ENCODE measurements at places on chromosomes 3 and 15. TPM values are rescaled to one million over a fixed set of nuclear protein-coding genes. Genes with fewer than 3 reads are reported as not detected.

ADAMTSL3 gene
- 2.0 TPM for total RNA-seq

EOMES gene
- total RNA-seq = not detected

ZIC1 gene
- not detected for total RNA-seq

LMAN1L gene
- 0.42 TPM for total RNA-seq

GOLGA6D gene
- total RNA-seq = not detected

CCDC54 gene
- total RNA-seq = not detected

POC1A gene
- total RNA-seq = 1.3 TPM

SHF gene
- 5.4 TPM for total RNA-seq

C3orf38 gene
- total RNA-seq = 19.4 TPM

TMED3 gene
- 128 TPM for total RNA-seq

CKMT1A gene
- total RNA-seq = 33.5 TPM

TMEM158 gene
- 0.98 TPM for total RNA-seq

CALML4 gene
- 13.6 TPM for total RNA-seq

All from suprapubic skin (tissue), 4 donors.